ENCODE measurements at places on chromosomes 4 and X. TPM values are rescaled to one million over a fixed set of nuclear protein-coding genes. Genes with fewer than 3 reads are reported as not detected.

GRCh38 chr4:113447769-113448168 is 313.8 kb downstream of the CAMK2D start:
- no peak for DNase-seq

- DNase-seq = no peak
Measured at GRCh38 chr4:136742333-136742732, 790.0 kb downstream of the PCDH18 start.

DNA sequence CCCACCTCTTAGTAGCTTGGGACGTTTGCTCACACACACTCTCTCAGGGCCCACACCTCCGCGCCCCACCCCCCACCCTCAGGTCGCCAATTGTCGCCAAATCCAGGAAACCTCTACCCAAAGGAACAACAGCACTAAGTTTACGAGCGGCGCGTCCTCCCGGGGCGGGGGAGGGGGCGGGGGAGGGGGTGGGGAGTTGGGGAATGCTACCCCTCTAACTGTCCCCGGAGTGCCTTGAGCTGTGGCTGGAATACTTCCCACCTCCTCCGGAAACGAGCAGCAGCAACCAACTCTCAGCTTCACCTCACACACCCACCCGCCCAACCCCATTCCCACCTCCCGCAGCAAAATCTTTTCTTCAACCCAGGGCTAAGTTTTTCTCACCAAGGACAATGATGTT is 135.6 kb upstream of the ZIC3 start:
- no peak for DNase-seq

DNA sequence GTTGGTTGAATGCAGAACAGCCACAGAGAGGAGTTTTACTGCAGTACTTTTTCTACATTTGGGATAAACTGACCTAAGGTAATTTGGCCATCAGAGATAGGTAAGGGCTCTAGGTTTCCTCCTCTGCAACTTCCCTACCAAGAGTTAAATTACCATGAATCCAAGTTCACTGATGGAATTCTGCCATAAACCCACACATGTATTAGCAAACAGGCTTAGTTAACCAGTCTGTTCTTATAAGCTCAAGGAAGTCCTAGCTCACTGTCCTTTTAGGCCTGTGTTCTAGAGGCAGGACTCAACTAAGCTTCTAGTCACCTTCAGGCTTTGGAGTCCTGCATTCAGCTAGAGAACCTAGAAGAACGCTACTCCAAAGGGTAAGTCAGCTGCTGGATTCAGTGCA is 4.0 kb downstream of the FAM114A1 start:
- no peak for DNase-seq

DNA sequence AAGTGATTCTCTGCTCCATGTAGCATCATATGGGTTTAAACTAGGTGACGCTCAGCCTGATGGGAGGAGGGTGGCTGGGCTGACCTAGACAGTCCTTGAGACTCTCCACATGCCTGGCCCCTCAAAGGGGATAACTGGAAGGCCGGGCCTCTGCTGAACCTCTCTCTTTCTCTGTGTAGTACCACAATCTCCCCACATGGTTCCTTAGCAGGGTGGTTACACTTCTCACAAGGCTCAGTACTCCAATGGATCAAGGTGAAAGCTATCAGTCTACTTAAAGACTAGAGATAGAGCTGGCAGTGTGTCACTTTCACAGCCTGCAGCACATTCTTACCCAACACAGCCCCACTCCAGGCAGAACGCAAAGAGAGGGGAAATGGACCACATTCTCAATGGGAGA is 80.4 kb downstream of the LDB2 start:
- DNase-seq = no peak

The SYTL5 gene
- total RNA-seq = 9.7 TPM

The NAAA gene
- total RNA-seq = 3.2 TPM

The TMEM154 gene
- 0.46 TPM for total RNA-seq

The PTPN13 gene
- 63.1 TPM for total RNA-seq

Measured in progenitor cell of endocrine pancreas (in vitro differentiated cells).